ENCODE measurements at places on chromosomes 16 and 17.

- no peak for DNase-seq
Measured at GRCh38 chr17:80499961-80500665, 23.7 kb upstream of the NPTX1 start.

- DNase-seq: peak; percentile 67
Measured at GRCh38 chr17:17874478-17874877, 37.7 kb upstream of the SREBF1 start.

GRCh38 chr16:5951486-5951885 lies 853.9 kb upstream of the EEF2KMT start:
- DNase-seq: peak; percentile 61

GRCh38 chr17:36147601-36148000 lies 28.8 kb downstream of the TBC1D3B start:
- DNase-seq: no peak

DNA sequence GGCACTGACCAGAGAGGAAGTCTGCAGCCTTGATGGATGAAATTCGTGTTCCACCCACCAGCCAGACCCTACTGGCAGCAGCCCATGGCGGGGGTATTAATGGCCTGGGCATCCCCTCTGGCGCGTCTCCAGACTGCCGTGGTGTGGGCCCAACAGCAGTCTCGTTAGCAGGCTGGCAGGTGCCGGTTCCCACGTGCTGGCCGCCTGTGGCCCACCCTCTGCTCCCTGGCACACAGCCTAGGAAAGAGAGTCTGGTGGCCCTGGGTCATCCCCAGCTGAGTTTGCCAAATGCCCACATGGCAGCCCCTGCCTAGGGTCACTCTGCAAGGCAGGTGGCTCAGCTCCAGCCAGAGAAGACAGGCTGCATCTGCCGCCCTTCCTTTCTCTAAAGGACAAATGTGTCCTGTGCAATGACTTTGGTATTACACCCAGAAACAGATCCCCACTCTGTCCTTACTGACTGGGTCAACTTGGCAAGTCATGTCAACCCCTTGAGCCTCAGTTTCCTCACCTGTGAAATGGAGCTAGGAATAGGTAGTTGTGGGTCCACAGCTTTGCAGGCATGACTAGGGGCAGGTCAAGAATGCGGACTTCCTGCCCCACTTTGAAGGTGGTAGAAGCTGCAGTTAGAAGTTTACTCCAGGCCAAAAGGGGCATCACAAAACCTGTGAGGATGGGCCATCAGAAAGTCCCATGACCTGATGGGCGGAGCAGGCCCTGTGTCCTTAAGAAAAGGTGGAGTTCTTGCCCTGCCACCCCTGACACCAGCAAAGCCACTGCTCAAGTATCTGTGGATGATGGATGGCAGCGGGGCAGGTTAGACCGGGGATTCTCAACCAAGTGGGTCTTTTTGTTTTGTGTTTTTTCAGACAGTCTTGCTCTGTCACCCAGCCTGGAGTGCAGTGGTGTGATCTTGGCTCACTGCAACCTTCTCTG lies 76.6 kb downstream of the ABCC6 start:
- no peak for DNase-seq

DNA sequence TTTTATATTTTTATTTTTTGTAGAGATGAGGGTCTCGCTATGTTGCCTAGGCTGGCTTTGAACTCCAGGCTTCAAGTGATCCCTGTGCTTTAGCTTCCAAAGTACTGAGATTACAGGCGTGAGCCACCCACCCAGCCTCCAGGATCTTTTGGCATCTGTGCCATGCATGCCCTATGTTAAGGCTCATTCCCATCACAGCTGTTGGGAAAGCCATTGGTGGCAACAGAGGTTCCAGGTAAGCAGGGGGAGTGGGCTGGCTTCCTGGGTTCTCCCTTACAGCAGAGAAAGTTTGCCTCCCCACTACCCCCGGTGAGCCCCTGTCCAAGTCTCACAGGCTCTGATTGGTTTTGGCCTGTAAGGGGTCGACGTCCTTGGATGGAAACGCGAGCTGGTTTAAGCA lies 8.9 kb upstream of the MRTFB start:
- no peak for DNase-seq

DNA sequence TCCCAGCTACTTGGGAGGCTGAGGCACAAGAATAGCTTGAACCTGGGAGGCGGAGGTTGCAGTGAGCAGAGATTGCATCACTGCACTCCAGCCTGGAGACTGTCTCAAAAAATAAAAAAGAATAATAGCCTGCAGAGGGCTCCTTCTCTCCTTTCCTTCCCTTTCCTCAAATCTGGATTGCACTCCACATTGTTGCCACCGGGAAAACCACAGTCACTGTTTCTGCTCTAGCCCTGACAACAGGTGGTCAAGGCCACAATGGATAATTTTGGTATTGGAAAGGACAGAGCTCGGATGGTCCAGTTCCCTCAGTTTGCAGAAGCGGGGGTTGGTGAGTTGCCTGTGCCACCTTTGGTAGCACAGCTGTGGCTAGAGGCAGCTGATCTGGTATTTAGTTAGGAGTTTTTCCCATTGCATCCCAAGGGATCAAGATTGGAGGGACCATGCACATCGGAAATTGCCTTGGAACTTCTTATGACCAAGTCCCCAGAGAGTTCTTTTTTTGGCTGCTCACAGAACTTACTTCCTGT lies 44.7 kb upstream of the PRSS54 start:
- DNase-seq: peak; percentile 49

GRCh38 chr16:62831235-62831850 lies 795.1 kb upstream of the CDH8 start:
- DNase-seq: no peak

- DNase-seq: no peak
Measured at GRCh38 chr16:69863401-69864281, 87.5 kb upstream of the CLEC18A start.

- no peak for DNase-seq
Measured at GRCh38 chr17:28882154-28882895, 15.2 kb downstream of the FLOT2 start.

DNA sequence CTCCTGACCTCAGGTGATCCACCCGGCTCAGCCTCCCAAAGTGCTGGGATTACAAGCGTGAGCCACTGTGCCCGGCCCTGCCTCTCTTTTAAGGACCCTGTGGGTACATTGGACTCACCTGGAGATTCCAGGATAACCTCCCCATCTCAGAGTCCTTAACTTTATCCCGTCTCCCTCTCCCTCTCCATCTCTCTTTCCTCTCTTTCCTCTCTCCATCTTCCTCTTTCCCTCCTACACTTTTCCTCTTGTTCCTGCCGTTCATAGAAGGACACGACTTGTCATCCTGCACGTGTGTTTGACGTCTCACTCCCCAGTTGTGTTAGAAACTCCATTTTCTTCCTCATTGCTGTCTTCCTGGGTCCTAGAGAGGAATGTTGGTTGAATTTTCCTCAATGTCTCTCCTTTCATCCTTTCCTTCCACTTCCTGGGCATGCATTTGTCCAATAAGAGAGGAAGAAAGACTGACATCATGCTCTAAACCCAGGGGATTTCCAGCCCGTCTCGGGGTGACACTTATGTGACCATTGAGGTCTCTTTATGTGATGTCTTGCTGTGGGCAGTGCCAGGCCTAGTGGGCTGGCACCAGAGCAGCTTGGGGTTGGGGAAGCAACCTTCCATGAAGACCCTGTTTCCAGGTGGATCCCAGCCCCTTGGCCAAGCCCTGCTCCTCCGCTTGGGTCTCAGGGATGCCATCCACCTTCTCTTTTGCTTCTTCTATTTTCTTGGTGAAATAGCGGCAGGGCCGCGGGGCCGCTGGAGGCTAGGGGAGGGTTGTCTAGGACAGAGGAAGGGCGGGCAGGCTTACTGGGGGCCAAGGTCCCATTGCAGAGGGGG lies 39.8 kb upstream of the IRF8 start:
- DNase-seq: no peak

DNA sequence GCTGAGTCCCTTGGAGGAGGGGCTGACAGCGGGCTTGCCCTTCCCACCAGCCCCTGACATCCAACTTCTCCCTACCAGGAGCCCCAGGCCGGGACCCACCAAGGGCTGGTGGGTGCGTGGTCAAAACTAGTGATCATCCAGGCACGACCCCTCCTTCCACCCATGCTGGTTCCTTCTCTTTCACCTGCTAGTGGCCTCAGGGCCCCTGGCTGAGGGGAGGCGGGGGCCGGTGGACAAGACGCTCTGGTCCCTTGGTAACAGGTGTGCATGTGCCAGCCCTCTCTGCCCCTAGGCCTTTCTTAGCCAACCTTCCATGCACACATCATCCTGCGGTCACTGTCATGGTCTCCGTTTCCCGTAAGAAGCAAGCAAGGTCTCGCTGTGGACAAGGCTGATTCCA lies 8.4 kb downstream of the ZNF213 start:
- no peak for DNase-seq

GRCh38 chr17:78224231-78225087 lies 7.0 kb upstream of the TMEM235 start:
- DNase-seq: no peak

DNA sequence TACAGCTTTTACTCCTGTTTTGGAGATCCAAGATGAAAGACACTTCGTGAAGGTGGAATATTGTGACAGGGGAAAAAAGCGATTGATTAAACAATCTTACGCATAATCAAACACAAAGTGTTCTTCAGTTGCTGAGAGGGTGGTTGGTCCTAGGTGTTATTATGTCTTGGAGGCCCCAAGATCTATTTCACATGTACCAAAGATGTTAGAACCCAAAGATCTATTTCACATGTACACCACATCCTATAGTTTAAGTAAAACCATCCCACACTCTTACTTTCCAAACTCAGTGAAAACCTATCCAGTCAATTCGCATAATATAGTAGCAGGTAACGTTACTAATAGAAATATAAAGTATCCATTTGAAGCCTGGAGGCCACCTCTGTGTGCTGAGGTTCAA lies 242.6 kb upstream of the MAF start:
- DNase-seq: no peak

- DNase-seq: no peak
Measured at GRCh38 chr16:11976850-11977375, 379 bp downstream of the SNX29 start.

DNA sequence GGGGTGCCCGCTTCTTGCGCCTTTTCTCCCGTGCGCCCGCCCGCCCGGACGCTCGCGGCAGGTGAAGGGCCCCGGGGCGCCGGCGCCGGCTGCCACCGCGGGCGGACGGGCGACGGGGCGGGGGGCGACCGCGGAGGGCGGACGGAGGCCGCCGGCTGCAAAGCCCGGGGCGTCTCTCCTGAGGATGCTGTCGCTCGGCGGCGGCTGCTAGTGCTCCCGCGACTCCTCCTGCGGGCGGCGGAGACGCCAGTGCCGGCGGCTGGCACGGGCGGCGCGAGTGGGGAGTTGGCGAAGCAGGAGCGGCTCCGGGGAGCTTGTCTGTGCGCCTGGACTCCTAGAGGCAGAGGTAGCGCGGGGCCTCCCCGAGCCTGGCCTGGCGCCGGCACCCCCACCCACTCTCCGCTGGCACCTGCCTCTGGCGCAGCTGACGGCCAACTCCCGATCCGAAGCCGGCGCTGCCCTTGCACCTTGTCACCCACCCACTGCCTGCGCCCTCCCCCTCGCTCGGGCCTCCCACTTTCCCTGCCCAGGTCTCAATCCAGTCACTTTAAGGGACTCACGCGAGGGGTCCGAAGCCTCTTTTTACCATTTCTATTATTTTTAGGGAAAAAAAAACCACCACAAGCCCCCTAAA lies at the start of gene FAM20A:
Gene FAM20A, minus strand, starts transcription at position 437 of the 634 bp plus-strand sequence. CDS start 701 bp downstream, outside the sequence.
- DNase-seq: peak; percentile 20
